ENCODE measurements at places on chromosomes 5 and 9. TPM values are rescaled to one million over a fixed set of nuclear protein-coding genes. Genes with fewer than 3 reads are reported as not detected.

GRCh38 chr5:137273511-137273910 lies 225.6 kb downstream of the SPOCK1 start:
- DNase-seq = no peak

GRCh38 chr5:116375926-116376325 lies 198.7 kb downstream of the SEMA6A start:
- no peak for DNase-seq

Gene SDHA
- total RNA-seq = 247 TPM

DNA sequence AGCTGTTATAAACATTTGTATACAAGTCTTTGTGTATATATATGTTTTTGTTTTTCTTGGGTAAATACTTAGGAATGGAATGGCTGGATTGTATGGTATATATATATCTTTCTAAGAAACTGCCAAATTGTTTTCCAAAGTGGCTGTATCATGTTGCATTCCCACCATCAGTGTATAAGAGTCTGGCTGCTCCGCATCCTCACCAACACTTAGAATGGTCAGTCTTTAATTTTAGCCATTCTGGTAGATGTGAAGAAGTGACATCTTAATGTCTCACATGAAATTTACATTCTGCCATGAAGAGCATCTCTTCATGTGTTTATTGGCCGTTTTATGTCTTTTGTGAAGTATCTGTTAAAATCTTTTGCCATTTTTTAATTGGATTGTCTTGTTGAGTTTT lies 31.9 kb downstream of the GALNT10 start:
- no peak for DNase-seq

Gene PCDHB8
- 20.8 TPM for total RNA-seq

DNA sequence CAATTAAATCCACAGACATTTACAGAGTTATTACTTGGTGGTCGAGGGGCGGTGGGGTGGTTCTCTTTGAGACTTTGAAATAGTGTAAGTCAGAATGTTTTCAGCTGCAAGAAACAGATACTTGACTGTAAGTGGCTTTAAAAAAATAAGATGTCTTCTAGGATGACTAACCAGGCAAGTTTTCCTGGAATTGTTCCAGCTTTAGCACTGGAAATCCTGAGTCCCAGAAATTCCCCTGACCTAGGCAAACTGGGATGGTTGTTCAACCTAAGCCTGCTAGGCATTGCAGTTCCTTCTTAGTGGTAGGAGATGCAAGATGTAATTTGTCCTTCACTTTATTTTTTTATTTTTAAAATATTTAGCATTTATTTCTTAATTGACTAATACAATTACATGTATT lies 169.5 kb upstream of the POC5 start:
- DNase-seq = no peak

Gene PCDHB16
- total RNA-seq = 6.3 TPM

- DNase-seq = no peak
Observed at GRCh38 chr9:37999588-38000189, 69.3 kb downstream of the SHB start.

DNA sequence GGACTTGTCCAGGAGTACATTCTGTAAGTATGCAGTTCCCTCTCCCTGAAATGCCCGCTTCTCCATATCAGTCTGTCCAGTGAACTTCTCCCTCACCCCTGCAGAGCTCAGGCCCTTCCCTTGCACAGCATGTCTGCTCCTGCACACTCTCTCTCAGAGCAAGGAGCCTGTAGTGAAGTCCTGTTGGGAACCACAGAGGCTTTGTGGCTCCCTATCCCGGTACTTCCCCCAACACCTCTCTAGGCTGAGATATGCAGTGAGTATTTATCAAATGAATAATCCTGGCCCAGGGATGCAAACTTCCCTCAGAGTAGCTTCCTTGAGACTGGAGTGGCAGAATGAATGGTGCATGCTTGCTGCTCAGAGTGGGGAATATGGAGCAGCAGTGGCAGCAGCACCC lies 48.8 kb downstream of the POC5 start:
- DNase-seq = no peak

GRCh38 chr5:98638111-98638510 lies 135.4 kb upstream of the RGMB start:
- DNase-seq = no peak

GRCh38 chr5:38543886-38544285 lies 12.6 kb downstream of the LIFR start:
- no peak for DNase-seq

DNA sequence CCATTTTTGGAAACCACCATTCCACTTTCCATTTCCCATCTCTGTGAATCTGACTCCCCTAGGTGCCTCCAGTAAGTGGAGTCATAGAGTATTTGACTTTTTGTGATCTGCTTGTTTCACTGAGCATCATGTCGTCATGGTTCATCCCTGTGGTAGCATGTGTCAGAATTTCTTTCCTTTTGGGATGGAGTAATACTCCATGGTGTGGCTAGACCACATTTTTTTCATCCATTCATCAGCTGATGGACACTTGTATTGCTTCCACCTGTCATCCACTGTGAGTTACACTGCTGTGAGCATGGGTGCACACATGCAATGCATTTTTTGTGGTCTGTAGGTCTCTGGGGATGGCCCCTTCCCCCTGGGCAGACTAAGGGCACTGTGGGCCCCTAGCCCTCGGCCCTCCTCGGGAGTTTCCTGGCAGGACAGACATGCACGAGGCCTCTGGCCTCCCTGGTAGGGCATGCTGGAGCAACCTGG lies 115.9 kb downstream of the GADD45G start:
- DNase-seq = no peak

DNA sequence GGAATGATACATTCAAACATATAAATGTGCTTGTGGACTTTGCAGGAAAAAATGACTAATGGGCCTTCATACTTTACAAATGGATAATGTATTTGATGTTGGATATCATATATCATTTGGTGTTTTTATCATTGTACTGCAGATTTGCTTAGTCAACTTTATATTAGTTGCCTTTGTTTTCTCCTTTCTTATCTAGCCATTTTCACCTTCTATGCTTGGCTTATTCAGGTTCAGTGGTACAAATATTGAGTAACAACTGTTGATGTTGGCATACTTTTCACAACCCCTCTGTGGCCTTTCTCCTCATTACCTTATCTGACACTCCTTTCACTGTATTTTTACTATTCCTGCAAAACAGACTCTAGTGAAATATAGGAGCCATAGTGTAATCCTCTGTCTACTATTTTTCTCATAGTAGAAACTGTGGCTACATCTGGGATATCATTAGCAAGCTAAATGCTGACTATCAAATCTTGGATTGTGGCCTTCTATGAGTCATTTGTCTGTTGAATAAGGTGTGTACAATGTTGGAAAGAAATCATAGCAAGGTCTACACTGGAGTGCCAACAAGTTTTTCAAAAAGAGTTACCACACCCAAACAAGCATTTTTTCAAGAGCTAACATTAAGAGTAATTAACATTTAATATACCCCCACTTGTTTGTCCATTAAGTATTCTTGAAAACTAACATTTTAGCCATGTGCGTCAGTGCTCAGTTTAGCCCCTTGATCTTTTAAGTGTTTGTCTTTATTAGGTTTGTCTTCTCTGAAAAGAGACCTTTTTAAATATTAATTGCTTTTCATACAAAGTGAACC lies 330.1 kb downstream of the ADGRV1 start:
- DNase-seq = no peak

Gene CARD9
- 0.46 TPM for total RNA-seq

DNA sequence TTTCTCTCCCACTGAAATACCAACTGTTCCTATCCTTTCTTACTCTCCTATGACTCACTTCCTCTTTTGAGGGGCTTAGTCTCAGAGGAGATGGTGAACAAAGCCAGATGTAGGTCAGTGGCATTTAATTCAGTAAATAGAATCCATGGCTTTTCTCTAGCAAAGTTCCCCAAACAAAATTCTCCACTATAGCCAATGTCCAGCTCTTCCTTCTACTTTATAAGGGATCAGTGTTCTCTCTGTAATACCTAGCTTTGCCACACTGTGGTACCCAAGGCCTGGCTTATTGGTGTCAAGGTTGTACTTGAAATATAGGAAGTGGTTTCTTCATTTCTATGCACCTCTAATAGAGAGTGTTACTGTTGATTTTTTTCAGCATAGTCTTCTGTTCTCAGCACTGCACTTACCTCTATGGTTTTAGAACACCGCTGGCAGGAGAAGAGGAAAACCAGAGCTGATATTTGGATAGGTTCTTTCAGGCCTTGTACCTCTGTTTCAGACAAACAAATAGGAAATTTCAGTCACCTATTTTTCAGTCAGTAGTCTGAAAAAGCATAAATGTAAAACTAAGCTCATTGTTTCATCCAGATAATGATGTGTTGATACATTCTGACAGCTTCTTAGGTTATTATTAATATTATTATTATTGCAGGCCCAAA lies 40.6 kb upstream of the ITGA2 start:
- DNase-seq = peak; percentile 79

DNA sequence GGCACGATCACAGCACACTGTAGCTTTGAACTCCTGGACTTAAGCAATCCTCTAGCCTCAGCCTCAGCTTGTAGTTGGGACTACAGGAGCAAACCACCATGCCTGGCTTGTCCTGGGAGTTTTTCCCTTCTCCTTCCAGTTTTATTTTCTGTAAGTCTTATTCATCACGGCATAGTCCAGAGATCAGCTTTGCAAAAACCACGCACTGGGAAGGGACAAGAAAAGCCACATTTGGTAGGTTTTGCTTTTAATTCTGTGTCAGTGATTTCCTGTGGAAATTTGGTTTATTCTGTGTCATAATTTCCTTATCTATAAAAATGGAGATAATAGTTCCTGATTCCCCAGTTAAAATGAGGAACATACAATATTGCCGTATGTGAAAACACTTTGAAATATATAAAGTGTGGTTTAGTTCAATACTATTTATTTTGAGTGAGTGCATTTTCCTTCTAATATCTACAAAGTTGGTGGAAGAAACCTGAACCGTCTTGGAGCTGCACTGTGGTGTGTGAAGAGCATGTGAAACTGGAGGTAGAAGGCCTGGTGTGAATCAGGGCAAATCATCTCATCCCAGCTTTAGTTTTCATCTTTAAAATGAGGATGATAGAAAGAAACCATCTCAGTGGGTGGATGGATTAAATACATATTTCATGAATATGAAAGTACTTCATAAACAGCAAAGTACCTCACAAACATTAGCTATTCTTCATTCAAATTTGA lies 92.8 kb upstream of the ELL2 start:
- no peak for DNase-seq

- no peak for DNase-seq
Observed at GRCh38 chr5:35884191-35884769, 27.6 kb downstream of the IL7R start.

DNA sequence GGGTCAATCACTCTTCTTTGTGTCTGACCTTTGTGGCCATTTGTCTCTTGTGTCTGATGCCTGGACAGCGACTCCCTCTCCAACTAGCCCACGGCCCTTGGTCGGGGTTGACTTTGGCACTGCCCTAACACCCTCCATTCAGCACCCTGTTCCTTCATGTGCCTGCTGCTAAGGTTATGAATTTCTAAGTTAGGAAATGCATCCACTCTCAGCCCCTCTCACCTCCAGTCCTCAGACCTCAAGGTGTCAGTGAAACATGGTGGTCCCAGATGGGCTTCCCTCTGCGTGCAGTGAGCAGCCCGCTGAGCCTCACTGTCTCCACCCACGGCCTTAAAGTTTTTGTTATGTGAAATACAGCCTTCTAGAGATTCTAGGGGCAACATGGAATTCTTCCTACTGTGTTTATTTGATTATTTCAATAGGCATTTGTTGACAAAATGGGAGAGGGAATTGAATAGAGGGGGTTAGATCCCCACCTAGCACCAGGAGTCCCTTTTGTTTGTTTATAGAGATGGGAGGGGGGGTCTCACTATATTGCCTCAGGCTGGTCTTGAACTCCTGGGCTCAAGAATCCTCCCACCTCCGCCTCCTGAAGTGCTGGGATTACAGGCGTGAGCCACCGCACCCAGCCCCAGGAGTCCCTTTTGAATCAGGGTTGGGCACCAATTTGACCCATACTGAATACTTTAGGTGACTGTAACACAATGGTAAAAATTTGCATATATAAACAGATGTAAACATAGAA lies 1.6 kb upstream of the GLIPR2 start:
- no peak for DNase-seq

DNA sequence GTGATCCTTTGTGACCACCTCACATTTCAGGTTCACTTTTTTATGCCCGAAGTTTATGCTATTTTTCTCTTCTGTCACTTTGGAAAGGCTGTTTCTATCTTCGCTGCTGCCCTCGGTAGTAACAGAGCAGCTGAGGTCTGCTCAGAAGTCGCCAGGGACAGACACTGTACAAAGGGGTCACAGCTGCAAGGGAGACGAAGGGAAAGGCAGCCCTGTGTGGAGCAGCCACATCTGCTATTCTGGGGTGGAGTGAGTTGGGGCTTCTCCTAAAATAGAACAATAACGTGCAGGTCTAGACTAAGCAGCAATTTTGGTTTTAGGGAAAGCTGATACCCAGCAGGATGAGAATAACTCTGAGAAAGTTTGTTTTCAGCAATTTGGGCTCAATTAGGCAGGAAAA lies 72.5 kb downstream of the ACTL7B start:
- peak; percentile 6 for DNase-seq

Gene TPPP
- total RNA-seq = 7.7 TPM

- DNase-seq = no peak
Observed at GRCh38 chr9:78103971-78104433, 72.4 kb upstream of the GNAQ start.

Data from cardiac muscle cell (in vitro differentiated cells and primary cell).